Epithelial cell of proximal tubule (primary cell): ENCODE measurements at places on chromosomes 1 and 21. TPM values are rescaled to one million over a fixed set of nuclear protein-coding genes. Genes with fewer than 3 reads are reported as not detected.

CBS gene
- total RNA-seq = 51.9 and 65.7 TPM in 2 replicates

S100A13 gene
- 186 and 345 TPM in 2 replicates for total RNA-seq

ATP1A2 gene
- total RNA-seq = not detected in 2 replicates

RBM34 gene
- total RNA-seq = 66.6 and 87.2 TPM in 2 replicates

USH2A gene
- total RNA-seq = not detected in 2 replicates

TDRD10 gene
- total RNA-seq = not detected in 2 replicates

VWA1 gene
- 41.6 and 56.3 TPM in 2 replicates for total RNA-seq

TIE1 gene
- 1.1 and 1.2 TPM in 2 replicates for total RNA-seq

CD5L gene
- total RNA-seq = not detected in 2 replicates

TCEA3 gene
- total RNA-seq = 0.65 and 3.1 TPM in 2 replicates

S100A2 gene
- total RNA-seq = 24.8 and 25.6 TPM in 2 replicates

ZNF683 gene
- total RNA-seq = not detected in 2 replicates

ADGRL2 gene
- 21.6 and 22.4 TPM in 2 replicates for total RNA-seq

SLC25A34 gene
- total RNA-seq = 0.07 and 0.75 TPM in 2 replicates

TMCC2 gene
- total RNA-seq = 4.4 and 5.0 TPM in 2 replicates

TLR5 gene
- under 0.01 and 0.12 TPM in 2 replicates for total RNA-seq

DNAJC28 gene
- total RNA-seq = 0.87 and 0.92 TPM in 2 replicates

HMGCL gene
- 22.1 and 38.5 TPM in 2 replicates for total RNA-seq

SLC2A1 gene
- total RNA-seq = 374 and 598 TPM in 2 replicates

OR2T2 gene
- not detected in 2 replicates for total RNA-seq

UBE2U gene
- total RNA-seq = not detected in 2 replicates

GJC2 gene
- 0.14 and 0.69 TPM in 2 replicates for total RNA-seq

IFI44 gene
- 0.17 and 1.3 TPM in 2 replicates for total RNA-seq

BRDT gene
- total RNA-seq = not detected in 2 replicates

CD34 gene
- total RNA-seq = under 0.01 TPM in 1 of 2 replicates, not detected in the other

TMEM79 gene
- total RNA-seq = 2.1 and 3.9 TPM in 2 replicates

LMOD1 gene
- not detected in 2 replicates for total RNA-seq

KRTAP12-2 gene
- total RNA-seq = not detected in 2 replicates

DNASE2B gene
- not detected in 2 replicates for total RNA-seq

AIM2 gene
- 0.29 TPM in 1 of 2 replicates, not detected in the other for total RNA-seq

GSTM2 gene
- total RNA-seq = 6.8 and 8.9 TPM in 2 replicates

LRRC71 gene
- not detected in 2 replicates for total RNA-seq

FMO1 gene
- total RNA-seq = not detected in 2 replicates

CSF3R gene
- total RNA-seq = not detected in 2 replicates

SLC16A4 gene
- 9.2 and 12.4 TPM in 2 replicates for total RNA-seq

GRIK3 gene
- not detected in 2 replicates for total RNA-seq

IARS2 gene
- 74.1 and 99.6 TPM in 2 replicates for total RNA-seq

S100A9 gene
- total RNA-seq = 18.9 and 88.6 TPM in 2 replicates

CASQ1 gene
- not detected in 2 replicates for total RNA-seq

UBE4B gene
- total RNA-seq = 30.8 and 39.3 TPM in 2 replicates

TMEM51 gene
- total RNA-seq = 48.1 and 86.7 TPM in 2 replicates

FCGR1A gene
- not detected in 2 replicates for total RNA-seq

HAO2 gene
- not detected in 2 replicates for total RNA-seq

RGS8 gene
- total RNA-seq = not detected in 2 replicates

ZYG11A gene
- 0.86 and 3.3 TPM in 2 replicates for total RNA-seq

SNIP1 gene
- total RNA-seq = 6.8 and 8.3 TPM in 2 replicates

PLCH2 gene
- total RNA-seq = 0.07 and 0.12 TPM in 2 replicates

DYNLT4 gene
- total RNA-seq = 0.29 TPM in 1 of 2 replicates, not detected in the other

MDM4 gene
- 6.1 and 11.2 TPM in 2 replicates for total RNA-seq

OR10Z1 gene
- not detected in 2 replicates for total RNA-seq

HDAC1 gene
- total RNA-seq = 117 and 127 TPM in 2 replicates

OR2T35 gene
- total RNA-seq = not detected in 2 replicates
